ENCODE measurements at places on chromosomes 2 and 18. TPM values are rescaled to one million over a fixed set of nuclear protein-coding genes. Genes with fewer than 3 reads are reported as not detected.

Gene UGT1A9
- total RNA-seq = not detected

Gene PTH2R
- not detected for total RNA-seq

Gene ST6GAL2
- total RNA-seq = 0.66 TPM

Gene UGT1A7
- not detected for total RNA-seq
